ENCODE measurements at places on chromosomes 2 and 18.

- DNase-seq = no peak
- no peaks in the 10 kb centered on the region for H3K36me3 ChIP-seq
- no peak overlapping the region for H3K27ac ChIP-seq
- H3K27me3 ChIP-seq = peaks cover 21% of the 10 kb centered on the region
- peaks cover 18% of the 10 kb centered on the region for H3K4me1 ChIP-seq
Observed at GRCh38 chr2:109317471-109318095, 188.6 kb downstream of the SH3RF3 start.

GRCh38 chr18:50619861-50620275, 60.0 kb downstream of the MAPK4 start:
- no peak for DNase-seq
- H3K4me1 ChIP-seq = no peaks in the 10 kb centered on the region

DNA sequence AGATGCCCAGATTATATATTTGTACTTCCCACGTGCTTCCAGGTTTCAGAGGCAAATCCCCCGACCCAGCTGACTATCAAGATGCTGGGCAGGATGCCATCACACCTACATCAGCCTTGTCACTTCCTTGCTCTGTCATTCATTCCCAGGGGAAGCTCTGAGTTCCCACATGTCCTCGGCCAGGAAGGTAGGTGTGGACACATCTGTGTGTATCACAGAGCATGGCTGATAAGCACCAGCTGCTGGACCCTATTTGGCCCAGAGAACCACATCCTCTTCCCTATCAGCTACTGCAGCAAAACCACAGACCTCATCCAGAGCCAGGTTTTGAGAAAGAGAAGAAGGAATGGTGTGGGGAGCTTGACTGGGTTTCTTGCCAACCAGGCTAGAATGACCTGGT, 31.9 kb upstream of the ITGA6 start:
- H3K27me3 ChIP-seq = peaks cover 6% of the 10 kb centered on the region
- no peaks in the 10 kb centered on the region for H3K36me3 ChIP-seq
- H3K4me1 ChIP-seq = peaks cover 5% of the 10 kb centered on the region
- no peak overlapping the region for H3K27ac ChIP-seq
- H3K4me3 ChIP-seq = no peak overlapping the region
- DNase-seq = no peak

DNA sequence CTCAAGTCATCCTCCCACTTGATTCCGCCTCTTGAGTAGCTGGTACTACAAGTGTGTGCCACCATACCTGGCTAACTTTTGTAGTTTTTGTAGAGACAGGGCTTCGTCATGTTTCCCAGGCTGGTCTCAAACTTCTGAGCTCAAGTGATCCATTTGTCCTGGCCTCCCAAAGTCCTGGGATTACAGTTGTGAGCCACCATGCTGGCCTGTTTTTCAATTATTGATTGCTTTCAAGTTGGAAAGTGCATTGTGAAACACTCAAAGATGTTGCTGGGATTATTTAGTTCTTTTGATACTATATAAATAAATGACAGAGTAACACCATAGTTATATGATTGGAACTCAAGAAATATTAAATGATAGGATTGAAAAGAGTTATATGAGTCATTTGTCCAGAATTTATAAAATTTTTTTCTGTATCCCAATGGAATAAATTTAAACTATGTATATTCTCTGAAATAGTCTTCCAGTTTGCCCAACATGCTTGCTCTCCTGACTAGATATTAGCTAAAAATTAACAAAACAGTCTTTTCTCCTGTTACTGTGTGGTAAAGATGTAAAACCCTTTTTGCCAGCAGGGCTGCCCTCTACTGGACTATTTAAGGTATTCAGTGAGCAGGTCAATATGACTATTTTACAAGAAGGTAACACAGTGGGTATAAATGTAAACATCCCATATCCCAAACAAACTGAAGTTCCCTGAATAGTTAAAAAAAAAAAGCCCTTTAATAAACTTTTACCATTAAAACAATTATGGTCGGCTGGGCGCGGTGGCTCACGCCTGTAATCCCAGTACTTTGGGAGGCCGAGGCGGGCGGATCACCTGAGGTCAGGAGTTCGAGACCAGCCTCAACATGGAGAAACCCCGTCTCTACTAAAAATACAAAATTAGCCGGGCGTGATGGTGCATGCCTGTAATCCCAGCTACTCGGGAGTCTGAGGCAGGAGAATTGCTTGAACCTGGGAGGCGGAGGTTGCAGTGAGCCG, 42.7 kb downstream of the ACSL3 start:
- peaks cover 15% of the 10 kb centered on the region for H3K4me1 ChIP-seq
- no peaks in the 10 kb centered on the region for H3K27me3 ChIP-seq
- no peak overlapping the region for H3K4me3 ChIP-seq
- H3K27ac ChIP-seq = no peak overlapping the region
- peaks cover 17% of the 10 kb centered on the region for H3K36me3 ChIP-seq
- DNase-seq = no peak

DNA sequence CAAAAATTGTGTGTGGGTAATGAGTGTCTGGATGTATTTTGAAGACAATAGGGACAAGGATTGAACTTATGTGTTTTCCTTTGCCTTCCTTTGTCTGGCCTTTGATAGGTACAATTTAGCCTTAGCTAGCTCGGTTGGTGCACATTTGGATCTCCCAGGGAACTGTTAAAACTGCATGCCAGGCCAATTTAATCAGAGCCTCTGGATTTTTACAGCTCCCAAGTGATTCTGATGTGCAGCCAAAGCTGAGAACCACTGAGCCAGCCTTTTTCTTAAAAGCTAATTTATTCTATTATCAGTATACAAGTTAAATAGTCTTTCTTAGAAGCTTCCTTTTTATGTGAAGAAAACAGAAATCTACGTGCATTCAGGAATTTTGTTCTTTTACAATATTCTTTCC, 25.0 kb downstream of the PLEK start:
- no peak overlapping the region for H3K27ac ChIP-seq
- DNase-seq = no peak
- H3K27me3 ChIP-seq = peaks cover 2% of the 10 kb centered on the region
- peaks cover 3% of the 10 kb centered on the region for H3K36me3 ChIP-seq
- H3K4me1 ChIP-seq = peaks cover 26% of the 10 kb centered on the region

DNA sequence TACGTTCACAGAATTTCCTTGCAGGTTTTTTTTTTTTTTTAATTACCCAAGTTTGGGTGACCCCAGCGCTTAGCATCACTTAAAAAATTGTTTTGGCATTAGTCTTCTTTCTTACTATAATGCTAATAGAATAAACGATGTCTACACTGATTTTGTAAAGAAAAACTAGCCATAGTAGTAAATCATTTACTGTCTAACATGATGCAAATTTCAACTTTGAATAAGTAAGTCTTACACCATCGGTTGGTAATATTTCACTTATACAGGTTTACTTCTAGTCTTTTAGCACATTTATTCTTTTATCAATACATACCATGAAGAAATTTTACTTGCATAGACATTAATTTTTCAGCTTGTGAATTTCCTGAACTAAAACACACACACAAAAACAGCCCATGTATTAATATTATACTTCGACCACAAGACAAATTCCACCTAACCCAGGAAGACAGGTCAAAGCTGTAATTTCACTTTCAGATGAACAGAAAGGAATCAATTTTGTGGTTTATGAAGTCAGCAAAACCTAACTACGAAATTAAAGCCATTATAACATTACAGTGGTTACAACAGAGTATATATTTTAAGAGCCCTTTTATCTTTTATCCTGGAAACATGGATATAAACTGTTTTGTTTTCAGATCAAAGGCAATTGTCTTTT, 1.9 kb downstream of the YES1 start:
- H3K27me3 ChIP-seq = no peaks in the 10 kb centered on the region
- H3K27ac ChIP-seq = peak overlapping the region; percentile 76
- DNase-seq = no peak
- H3K4me1 ChIP-seq = peaks cover 59% of the 10 kb centered on the region
- H3K36me3 ChIP-seq = no peaks in the 10 kb centered on the region

- no peak for DNase-seq
- no peak overlapping the region for H3K4me3 ChIP-seq
- H3K27me3 ChIP-seq = peaks cover 5% of the 10 kb centered on the region
- peaks cover 17% of the 10 kb centered on the region for H3K4me1 ChIP-seq
- peaks cover 4% of the 10 kb centered on the region for H3K36me3 ChIP-seq
Observed at GRCh38 chr2:212977152-212977551, 174.3 kb downstream of the IKZF2 start.

- no peaks in the 10 kb centered on the region for H3K36me3 ChIP-seq
- H3K27me3 ChIP-seq = no peaks in the 10 kb centered on the region
- DNase-seq = no peak
- H3K4me1 ChIP-seq = no peaks in the 10 kb centered on the region
- no peak overlapping the region for H3K4me3 ChIP-seq
Observed at GRCh38 chr2:198478361-198478760, 674.0 kb downstream of the PLCL1 start.

- H3K4me3 ChIP-seq = no peak overlapping the region
- H3K27me3 ChIP-seq = peaks cover 8% of the 10 kb centered on the region
- H3K4me1 ChIP-seq = no peaks in the 10 kb centered on the region
- no peak for DNase-seq
Observed at GRCh38 chr18:10081492-10081891, 167.7 kb downstream of the VAPA start.

DNA sequence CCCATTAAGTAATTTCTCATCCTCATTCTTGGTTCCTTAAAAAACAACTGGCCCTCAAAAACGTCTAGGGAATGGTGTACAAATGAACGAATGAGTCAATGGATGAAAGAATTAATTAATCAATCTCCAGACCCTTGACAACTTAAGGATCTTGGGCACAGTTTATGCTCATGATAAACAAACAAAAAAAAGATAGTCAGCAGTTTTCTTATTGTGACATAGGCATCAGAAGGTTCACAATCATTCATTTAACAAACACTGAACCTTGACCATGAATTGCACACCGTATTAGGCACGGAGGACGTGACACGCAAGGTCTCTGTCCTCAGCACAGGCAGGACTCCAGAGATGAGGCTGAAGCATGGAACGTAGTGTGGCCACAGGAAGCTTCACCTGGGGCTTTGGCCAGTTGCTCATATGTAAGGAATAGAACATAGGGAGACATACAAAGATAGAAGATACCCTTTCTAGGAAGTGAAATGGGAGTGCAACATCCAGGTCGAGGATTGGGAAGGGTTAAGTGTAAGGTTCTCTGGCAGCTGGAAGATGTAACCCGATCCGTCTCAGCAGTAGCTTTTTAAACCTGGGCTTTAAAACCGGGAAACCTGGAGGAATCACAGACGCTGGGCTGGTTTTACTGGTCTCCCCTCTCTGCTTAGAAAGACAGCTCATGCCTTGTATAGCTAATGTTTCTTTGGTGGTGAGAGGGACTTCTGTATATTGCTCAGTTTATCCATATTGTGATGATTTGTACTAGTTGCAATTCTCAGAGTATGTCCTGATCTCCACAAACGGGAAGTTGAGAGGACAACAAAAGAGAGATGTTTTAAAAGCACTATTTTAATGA, 8.9 kb upstream of the LTBP1 start:
- no peak for DNase-seq
- H3K27me3 ChIP-seq = peaks cover 10% of the 10 kb centered on the region
- no peak overlapping the region for H3K4me3 ChIP-seq
- no peaks in the 10 kb centered on the region for H3K36me3 ChIP-seq
- H3K4me1 ChIP-seq = no peaks in the 10 kb centered on the region

GRCh38 chr2:73685764-73686438, 43.7 kb upstream of the NAT8 start:
- DNase-seq = no peak
- H3K27me3 ChIP-seq = peaks cover 13% of the 10 kb centered on the region
- no peaks in the 10 kb centered on the region for H3K36me3 ChIP-seq
- H3K4me1 ChIP-seq = no peaks in the 10 kb centered on the region
- H3K27ac ChIP-seq = no peak overlapping the region

DNA sequence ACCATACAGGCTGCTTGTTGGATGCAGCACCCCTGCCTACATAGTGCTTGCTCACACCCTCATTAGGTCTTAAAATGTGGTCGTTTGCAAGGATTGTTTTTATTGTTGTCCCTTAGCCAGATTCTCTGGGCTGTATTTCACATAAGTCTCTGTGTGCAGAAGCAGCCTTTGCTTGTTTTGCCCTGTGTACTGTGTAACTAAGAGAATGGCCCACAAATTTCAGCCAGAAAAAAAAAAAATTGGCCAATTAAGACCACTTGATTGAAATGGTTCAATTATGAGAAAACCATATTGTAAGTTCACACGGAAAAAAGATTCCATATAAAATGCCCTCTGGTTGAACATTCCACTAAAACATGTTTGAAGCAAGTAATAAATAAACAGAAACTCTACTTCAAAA, 377.1 kb upstream of the SOX11 start:
- no peak overlapping the region for H3K27ac ChIP-seq
- no peaks in the 10 kb centered on the region for H3K27me3 ChIP-seq

DNA sequence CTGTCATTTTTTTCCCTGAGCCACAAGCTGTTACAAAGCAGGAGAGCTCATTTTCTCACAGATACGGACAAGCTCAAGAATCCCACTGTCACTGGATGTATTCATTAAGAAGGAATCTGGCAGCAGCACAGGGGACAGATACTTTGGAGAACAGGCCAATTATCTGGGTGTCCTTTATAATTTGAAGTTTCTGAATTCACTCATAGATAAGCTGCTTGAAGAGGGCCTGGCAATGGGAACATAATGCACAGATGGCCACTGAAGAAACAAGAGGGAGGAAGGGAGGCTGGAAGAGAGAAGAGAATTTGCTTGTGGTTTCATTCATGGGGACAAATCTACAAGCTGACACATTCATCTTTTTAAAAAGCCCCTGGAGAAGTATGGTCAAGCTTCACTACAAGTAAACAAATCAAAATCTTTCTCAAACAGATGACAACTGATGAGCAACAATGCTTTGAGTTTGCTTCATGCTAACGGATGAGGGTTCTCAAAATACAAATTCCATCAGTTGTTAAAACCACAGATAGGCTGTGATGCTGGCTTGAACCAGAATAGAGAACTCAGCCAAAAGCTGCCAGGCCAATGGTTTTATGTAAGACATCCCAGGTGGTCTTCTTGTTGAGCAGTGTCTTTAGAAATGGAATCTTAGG, 11.9 kb downstream of the BCL2 start:
- H3K27ac ChIP-seq = no peak overlapping the region
- no peaks in the 10 kb centered on the region for H3K27me3 ChIP-seq
- H3K4me1 ChIP-seq = peaks cover 74% of the 10 kb centered on the region

Measured in activated naive CD8-positive, alpha-beta T cell treated with anti-CD3 and anti-CD28 coated beads, Interleukin-2, amount 10 ng/mL, durations not matched to agents 7 days and 5 days (primary cell).